ENCODE measurements at places on chromosomes 16 and 17.

GRCh38 chr17:50139950-50140885 is 10.3 kb upstream of the SAMD14 start:
- peak; percentile 86 for DNase-seq

DNA sequence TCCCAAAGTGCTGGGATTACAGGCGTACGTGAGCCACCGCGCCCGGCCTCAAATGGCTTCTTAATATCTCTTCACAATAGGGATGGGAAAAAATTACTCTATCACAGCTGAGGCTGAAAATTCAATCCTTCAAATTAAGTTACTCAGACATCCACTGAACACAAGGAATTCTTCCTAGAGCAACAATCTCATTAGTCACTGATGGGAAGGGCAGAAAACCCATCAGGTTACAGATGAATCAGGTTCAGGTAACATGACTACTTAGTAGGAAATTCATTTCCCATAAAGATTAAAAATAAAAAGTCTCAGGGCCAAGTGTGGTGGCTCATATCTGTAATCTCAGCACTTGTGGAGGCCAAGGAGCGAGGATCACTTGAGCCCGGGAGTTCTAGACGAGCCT is 42.5 kb upstream of the ABR start:
- peak; percentile 12 for DNase-seq

GRCh38 chr17:80445007-80445725 is 30.2 kb downstream of the ENDOV start:
- DNase-seq, result no peak

GRCh38 chr17:79915850-79916430 is 76.7 kb upstream of the CBX4 start:
- no peak for DNase-seq

DNA sequence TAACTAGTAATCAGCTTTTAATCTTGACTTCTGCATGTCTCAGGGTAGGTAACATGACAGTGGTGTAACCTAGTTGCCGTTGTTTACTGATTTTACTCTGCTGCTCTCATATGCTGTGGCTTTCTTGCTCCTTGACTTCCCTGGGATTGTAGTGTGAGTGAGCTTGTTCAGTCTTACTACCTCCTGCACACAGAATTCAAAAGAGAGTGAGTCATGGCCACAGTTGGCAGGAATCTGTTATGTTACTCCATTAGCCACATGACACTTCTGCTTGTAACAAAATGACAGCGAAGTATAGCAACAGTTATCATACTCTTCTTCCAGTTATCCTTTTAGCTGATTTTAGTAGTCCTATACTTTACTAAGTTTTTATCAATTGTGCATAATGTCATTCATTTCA is 18.8 kb downstream of the TNRC6A start:
- DNase-seq, result peak; percentile 93

DNA sequence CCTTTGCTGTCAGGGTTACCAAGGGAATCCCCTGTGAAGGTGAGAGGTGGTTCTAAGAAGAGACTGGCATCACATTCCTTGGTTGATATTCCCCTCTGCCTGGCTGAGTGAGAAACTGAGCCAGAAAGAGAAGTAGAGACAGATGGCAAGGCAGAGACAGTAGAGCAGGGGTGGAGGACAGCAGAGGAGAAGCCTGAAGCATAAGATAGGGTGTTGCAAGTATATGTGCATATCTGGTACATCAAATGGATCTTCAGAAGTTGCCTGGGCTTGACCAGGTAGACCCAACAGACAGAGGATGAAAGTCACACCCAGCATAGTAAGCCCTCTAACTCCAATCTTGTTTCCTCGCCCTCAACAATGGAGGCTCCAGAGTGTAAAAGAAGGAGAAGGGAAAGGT is 7.9 kb upstream of the THUMPD1 start:
- no peak for DNase-seq

GRCh38 chr16:77788181-77789084 is at the start of gene VAT1L:
TSS of gene VAT1L (plus strand) at chr16:77788564. CDS start at chr16:77788683, 119 bp downstream.
- peak; percentile 86 for DNase-seq

DNA sequence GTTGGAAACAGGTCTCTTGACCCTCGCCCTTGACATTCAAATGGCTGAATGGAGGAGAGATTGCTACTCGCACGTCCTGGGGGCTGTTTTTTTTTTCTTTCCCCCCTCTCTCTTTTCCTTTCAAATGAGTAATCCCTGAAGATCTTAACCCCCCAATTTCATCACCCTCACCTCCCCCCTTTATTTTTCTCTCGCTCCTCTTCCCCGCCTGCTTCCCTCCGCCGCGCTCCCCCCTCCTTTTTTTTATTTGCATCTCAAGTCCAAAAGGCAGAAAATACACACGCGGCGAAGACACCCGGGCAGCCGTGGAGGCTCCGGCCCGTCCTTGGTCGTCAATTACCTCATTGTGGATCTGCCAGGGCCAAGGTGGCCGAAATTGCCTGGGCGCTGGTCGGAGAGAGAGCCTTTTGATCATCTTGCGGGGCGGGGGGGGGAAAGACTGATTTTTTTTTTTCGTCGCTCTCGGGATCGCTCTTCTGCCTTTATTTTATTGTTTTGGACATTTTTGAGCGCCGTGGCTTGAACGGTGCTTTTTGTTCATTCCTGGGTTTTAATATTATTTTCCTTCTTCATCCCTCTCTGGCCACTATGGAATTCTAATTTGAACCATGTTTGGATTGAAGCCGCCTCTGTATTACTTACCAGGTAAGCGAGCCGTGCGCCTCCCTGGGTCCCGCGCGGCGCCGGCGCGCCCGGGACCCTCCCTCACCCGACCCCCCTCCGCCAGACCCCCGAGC is 57.2 kb upstream of the GSE1 start:
- DNase-seq, result peak; percentile 44

GRCh38 chr17:58536542-58536941 is 22.1 kb upstream of the MTMR4 start:
- no peak for DNase-seq

DNA sequence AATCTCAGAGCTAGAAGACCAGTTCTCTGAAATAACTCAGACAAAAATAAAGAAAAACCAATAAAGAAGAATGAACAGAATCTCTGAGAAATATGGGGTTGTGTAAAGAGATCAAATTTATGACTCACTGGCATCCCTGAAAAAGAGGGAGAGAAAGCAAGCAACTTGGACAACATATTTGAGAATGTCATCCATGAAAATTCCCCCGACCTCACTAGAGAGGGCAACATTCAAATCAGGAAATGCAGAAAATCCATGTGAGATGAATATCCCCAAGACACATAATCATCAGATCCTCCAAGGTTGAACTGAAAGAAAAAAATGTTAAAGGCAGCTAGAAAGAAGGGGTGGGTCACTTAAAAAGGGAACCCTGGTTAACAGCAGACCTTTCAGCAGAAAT is 32.1 kb downstream of the TANC2 start:
- no peak for DNase-seq

DNA sequence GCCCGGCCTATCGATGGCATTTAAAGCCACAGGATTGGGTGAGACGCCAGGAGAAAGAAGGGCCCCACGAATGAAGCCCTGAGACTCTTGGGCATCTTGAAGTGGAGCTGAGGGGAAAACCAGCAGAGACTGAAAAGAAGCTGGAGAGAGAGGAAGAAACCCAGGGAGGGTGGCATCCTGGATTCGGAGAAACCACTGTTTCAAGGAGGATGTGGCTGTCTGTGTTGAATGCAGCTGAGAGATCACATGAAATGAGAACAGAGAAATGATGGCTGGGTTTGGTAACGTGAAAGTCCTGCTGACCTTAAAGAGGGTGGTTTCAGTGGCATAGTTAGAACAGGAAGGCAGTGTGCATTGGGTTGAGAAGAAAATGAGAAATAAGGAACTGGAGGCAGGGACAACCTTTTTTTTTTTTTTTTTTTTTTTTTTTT is 3.8 kb downstream of the TNFSF12 start:
- no peak for DNase-seq

Measured in astrocyte of the hippocampus (primary cell).